Choroid plexus epithelial cell (primary cell): ENCODE measurements at places on chromosomes 13 and 19.
A peak's percentile ranks its signal among the peaks of the same experiment; 100 is the strongest.

DNA sequence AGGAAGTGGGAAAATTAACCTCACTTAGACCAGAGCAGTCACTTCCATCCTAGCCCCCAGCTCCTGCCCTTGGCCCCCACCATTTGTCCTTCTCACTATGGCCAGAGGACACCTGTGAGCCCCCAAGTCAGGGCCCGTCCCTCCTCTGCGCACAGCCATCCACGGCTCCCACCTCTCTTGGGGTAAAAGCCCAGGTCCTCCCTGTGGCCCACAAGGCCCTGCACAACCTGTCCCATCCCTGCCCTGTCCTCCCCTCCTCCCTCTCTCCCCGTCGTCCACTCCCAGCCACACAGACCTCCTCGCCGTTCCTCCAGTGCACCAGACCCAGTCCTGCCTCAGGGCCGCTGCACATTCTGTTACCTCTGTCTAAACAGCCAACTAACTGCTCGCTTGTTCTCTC is 53.9 kb downstream of the SMIM24 start:
- DNase-seq: no peak

DNA sequence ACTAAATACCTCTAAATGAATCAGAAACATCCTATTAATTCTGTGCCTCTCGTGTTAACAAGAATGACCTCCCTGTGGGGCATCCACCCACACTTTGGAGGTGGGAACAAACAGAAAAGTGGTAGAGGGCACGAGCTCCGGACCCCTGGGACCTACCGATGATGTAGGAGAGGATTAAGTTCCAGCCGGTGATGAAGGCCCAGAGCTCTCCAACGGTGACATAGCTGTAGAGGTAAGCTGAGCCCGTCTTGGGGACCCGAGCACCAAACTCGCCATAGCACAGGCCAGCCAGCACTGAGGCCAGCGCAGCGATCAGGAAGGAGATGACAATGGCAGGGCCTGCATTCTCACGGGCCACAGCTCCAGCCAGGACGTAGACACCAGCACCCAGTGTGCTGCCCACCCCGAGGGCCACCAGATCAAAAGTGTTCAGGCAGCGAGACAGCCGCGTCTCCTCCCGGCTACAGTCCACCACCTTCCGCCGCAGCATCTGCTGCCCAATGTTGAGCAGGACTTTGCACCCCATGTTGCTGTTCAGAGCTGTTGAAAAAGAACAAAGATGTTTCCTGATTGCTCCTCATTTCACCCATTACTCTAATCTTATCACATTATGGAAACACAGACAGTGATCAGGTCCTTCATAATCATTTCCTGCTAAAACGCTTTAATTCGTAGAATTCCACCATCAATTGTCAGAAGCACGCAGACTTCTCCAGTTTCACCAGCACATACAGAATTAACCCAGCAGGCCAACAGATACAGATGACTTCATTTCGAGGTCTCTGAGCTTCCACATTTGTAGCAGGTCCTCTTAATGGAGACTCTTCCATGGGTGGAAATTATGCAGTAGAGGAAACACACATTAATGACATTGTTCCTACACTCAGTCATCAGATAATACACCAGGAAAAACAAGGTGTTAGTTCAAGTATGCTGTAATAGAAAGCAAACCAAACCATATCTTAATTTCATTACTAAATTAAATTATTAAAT is 59.5 kb downstream of the SLC7A1 start:
- DNase-seq: no peak

GRCh38 chr13:54196684-54197083 is 1168.1 kb downstream of the OLFM4 start:
- DNase-seq: no peak

DNA sequence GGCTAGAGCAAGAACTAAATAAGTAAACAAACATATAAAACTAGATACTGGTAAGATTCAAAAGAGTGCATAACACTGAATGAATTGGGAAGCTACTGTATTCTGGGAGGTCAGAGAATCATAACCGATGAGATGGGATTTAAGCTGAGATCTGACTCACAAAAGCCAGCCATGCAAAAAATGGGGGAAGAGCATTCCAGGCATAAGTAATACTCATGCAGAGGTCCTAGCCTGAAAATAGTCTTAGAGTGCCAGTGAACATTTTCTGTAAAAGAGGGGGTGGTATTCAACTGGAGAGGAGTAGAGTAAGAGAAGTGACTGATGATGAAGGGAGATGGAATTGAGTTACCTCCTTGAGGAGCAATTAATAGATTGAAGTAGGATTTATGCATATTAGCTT is 872.0 kb upstream of the GPC6 start:
- DNase-seq: peak; percentile 56

- peak; percentile 97 for DNase-seq
Observed at GRCh38 chr19:51777570-51778462, 16.8 kb downstream of the FPR2 start.

DNA sequence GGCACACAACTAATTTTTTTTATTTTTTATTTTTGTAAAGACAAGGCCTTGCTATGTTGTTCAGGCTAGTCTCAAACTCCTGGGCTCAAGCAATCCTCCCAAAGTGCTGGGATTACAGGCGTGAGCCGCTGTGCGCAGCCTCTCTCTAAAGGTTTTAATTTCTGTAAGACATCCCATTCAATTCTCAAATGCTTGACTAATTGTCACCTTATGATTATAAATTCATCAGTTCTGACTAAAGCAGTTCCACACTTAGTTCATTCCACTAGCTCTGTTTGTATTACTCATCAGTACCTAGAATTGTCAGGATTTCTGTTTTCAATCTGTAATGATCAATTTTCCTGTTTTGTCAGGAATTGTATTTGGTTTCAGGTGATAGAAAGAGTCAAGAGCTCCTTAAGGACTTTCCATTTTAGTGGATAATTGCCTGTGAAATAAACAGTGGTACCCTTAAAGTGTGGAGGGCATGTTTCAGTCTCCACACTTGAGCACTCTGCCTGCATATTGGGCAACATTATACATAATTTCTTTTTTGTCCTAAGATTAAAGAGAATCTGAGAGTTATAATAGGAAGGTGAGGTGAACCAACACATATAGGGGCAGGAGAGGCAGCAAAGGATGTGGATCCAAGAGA is 27.6 kb downstream of the GPALPP1 start:
- no peak for DNase-seq

GRCh38 chr19:58338825-58339558 is 12.2 kb downstream of the ZSCAN22 start:
- no peak for DNase-seq

DNA sequence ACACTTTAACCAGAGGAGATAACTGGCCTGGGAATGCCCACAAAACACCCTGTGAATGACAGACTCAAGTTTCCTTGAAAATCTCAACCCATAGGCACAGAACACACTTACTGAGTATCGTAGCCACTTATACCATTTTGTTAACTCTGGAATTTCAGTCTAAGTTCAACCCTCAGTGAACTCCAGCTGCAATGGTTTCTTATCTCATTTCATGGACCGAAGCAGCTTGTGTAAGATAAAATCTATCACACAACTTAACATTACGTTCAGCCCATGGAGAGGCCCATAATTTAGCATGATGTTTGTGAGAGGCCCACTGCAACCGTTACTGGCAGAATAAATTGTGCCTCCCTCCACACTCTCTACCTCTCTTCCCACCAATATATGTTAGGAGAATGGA is 323.0 kb downstream of the DNAJC15 start:
- DNase-seq: peak; percentile 8

- peak; percentile 48 for DNase-seq
Observed at GRCh38 chr13:43979492-43979891, 99.8 kb downstream of the LACC1 start.

DNA sequence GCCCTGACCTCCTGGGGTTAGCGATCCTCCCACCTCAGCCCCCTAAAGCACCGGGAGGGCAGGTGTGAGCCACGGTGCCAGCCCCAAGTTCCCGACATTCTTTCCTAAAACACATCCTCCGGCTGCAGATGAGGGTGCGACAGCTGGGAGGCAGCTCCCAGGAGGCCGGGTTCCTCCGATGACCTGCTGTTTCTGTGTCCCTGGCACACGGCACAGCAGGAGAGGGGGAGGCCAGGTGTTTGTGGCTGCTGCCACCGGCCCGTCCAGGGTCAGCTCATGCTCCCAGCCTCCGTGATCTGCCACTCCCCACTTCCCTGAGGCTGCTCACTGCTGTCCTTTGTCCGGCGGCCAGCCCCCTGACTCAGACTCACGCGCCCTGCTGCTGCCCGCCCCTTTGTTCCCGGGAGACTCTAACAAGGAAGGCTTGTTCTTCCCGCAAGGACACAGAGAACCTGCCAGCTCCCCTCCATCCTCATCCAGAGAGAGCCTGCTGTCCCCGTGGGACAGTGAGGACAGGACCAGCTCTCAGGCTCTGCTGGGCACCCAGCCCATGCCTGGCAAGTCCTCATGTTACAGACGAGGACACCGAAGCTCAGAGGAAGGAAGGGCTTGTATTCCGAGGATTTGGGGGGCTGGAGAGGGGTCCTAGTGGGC is 10.6 kb upstream of the MADCAM1 start:
- peak; percentile 52 for DNase-seq

DNA sequence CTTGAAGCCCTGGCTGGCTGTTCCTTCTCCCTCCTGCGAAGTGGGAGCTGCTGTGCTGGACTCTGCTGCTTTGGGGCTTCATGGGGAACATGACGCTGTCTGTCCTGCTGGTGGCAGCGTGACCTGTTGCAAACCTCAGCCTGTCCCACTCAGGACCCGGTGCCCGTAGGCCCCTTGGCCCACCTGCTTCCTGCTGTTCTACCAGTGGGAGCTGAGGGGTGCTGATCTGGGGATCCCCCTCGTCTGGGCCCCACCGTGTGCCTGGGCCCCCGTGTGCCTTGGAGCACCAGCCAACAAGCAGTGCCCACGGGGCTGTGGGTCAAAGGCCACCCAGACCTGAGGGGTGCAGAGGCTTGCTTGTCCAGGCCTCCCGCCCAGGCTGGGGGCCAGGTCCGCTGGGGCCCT is 5.3 kb downstream of the SPPL2B start:
- DNase-seq: no peak
